T-cell (primary cell): ENCODE measurements at places on chromosomes 16 and 17. TPM values are rescaled to one million over a fixed set of nuclear protein-coding genes. Genes with fewer than 3 reads are reported as not detected.

DNA sequence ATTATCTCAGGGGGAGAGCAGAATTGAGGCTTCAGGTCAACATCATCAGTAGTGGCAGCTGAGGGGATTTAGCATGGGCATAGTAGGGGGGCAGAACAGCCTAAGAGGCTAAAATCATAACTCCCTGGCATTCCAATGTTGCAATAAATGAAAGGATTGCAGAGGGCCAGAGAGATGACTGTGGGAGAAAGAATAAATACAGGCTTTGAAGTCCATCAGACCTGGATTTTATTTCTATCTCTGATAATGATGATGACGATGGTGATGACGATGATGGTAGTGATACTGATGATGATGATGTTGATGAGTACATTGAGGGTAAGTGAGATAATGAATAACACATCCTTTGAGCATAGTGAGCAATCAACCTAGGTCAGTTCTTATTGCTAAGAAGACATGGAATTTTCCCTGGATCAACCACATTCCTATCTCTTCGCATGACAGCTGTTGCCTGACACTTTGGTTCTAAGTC, 107.4 kb upstream of the CDH11 start:
- DNase-seq = no peak

DNA sequence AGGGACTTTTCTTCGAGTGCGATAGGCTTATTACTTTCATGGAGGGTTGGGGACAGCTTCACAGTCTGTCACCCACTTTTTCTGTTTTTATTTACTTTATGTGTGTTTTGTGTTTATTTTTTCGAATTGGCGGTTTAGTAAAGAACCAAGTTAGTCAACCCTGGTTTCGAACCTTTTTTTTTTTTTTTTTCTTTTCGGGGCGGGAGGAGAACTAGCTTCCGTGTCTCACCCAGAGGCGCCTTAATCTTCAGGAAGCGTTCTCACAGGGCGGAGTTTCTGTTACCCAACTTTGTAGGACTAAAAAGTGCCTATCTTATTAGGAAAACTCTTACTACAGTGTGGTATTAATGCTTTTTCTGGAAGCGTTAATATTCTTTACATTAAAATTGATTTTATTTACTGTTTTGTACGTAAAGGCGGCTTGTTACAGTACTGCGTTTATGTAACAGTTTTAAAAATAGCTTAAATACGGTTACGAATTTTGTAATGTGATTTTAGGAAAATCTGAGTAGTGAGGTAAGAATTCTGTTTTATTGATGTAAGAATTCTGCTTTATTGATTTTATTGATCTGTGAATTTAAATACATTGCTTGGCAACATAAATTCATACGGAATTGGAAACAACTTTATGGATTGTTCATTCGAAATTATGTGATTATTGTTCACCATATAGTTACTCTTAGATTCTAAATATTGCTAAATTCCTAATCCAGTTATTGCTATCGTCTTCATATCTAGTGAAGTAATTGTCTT, 885 bp downstream of the ZNF207 start:
- DNase-seq = no peak

CBX2 gene
- 0.70 TPM for total RNA-seq

MCRIP2 gene
- total RNA-seq = 19.1 TPM

GRCh38 chr17:74525781-74526288, 5.4 kb downstream of the CD300LB start:
- no peak for DNase-seq
